ENCODE measurements at places on chromosomes 2 and 18.

- DNase-seq = no peak
Observed at GRCh38 chr2:46363535-46364170, 66.4 kb downstream of the EPAS1 start.

DNA sequence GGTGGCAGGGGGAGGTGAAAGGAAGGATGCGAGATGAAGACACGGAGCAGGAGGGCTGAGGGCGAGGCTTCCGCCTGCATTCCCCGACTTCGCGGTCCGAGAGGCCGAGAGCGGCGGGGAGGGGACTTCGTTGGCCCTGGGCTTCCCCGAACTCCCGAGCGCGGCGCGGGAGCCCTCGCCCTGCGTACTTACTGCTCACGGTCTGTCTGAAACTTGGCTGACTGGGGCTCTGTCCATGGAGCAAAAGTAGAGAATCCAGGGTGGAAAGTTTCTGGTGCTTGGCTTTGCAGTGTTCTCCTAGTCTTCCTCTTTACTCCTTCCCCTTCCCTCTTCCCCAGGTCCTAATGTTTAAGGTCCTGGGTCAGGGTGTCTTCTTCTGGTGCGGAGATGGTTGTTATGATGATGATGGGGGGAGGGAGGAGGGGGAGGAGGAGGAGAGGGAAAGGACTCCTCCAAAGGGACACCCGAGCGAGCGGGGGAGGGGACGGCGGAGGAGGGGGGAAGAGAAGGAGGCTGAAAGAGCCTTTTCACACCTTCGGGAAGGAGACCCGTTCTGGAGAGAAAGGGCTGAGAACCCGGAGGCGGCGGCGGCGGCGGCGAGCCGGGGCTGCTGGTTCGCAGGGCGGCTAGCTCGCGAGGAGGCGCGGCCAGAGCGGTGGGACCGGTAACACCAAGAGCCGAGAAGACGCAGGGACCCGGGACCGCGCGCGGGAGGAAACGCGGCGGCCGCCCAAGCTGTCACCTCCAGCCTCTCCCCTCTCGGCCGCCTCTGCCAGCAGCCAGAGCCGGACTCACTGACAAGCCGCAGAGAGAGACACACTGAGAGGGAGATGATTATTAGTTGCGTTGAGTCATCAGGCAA lies at the start of gene SATB2:
TSS of gene SATB2 (minus strand) at position 793 of the 862 bp plus-strand sequence. CDS start 1,902 bp downstream, outside the sequence.
- peak; percentile 13 for DNase-seq

GRCh38 chr2:30664761-30665358 lies 142.4 kb downstream of the CAPN13 start:
- DNase-seq = no peak

DNA sequence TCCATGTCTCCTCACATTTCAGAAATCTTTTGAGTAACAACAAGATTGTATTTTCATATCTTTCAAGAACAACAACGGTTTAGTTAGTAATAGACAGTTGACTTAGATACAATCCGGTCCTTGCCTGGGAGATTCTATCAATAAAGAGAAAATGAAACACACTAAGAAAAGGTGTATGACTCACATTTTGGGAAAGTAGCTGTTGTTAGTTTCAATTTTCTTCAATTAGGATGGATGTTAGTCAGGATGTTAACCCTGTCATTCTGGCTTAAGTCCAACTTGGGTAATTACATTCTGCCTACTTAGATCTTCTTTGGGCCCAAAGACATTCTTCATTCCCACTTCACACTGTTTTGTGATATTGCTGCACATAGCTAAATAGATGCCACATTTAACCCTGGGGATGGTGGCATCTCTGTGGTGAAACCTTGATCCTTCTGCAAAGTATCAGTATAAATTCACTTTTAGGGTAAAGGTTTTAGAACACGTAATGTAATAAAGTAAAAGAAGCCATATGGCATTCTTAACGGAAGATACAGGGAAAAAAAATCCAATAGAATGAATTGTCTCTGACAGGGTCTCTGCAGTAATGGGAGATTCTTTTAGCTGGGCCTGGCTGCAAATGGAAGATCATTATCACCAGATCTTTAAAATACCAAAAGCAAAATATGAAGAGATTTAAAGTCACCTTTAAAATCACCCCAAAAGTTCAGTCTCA lies 365.5 kb downstream of the FIGN start:
- no peak for DNase-seq

DNA sequence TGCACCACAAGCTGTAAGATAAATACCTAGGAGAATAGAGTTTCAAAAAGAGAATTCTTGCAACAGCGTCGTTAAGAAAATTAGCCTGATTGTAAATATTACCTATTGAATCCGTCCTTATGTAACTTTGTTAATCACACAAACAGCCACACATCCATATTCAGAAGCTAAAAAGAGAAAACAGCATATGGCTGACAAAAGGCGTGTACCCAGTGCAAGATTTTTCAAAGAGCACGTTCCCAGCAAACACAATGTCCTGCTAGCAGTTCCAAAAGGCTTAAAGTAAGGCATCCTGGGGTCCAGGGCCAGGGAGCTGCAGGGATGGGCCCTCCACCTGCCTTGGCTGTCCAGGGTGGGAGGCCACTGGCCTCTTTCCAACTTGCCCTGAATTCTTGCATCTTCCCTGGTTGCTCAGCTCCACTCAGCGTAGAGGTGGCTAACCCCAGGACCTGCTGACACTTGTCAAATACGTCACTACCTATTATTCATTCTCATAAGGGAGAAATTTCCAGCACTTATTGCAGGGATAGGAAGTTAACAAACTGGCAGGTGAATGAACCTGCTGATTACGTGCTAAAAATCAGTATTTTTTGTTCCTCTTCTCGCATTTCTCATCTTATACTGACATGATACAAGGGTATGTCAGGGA lies 102.1 kb upstream of the NEDD4L start:
- no peak for DNase-seq

GRCh38 chr18:39366656-39367055 lies 1801.1 kb upstream of the CELF4 start:
- no peak for DNase-seq

DNA sequence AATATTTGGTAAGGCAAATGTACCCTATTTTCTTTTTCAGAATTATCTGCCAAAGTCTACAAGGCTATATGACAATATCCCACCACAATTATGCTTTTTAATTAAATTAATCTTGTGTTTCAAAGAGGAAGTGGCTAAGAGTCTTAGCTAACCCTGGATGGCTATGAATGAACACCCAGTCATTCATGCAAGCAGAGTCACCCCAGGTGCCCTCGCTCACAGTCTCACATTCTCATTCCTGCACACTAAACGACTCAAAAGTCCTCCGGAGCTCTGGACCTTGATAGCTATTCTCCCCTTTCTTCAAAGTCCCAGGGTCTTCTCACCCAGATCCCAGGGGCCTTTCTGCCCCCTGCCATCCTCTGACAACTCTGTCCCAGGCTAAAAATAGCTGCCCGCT lies 42.1 kb upstream of the MRPL19 start:
- no peak for DNase-seq

GRCh38 chr2:10141736-10142639 lies 19.4 kb downstream of the RRM2 start:
- DNase-seq = no peak

DNA sequence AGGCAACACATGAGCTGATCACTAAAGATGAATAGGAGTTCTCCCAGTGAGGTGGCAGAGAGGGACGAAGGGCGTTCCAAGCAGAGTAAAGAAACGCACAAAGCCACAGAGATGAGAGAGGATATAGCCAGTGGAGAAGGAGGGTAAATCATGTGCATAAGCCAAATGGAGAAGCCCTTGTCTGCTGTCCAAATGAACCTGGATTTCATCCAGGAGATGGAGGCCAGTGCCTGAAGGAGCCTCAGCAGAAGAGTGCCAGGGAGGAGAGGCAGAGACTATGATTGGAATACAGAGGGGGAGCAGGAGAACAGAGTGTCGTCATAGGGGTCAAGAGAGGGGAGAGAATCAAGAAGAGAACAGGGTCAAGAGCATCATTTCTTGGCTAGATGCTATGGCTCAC lies 48.9 kb upstream of the STPG4 start:
- DNase-seq = no peak

DNA sequence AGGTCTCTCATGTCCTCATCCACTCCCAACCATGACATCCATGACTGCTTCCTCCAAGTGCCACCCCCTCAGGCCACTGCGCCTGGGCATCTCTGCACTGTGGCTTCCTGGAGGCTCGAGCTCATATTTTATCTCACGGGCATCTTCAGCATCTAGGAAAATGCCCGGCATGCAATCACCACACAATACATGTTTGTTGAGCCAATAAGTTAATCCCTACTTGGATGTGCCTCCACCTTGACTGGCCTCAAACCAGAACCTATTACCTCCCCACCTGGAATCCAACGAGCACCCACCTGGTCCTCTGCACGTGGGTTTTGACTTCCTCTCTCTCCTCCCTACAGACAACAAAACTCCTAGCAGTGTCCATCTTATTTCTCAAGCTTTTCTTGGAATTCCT lies 198.9 kb upstream of the REV1 start:
- DNase-seq = no peak

DNA sequence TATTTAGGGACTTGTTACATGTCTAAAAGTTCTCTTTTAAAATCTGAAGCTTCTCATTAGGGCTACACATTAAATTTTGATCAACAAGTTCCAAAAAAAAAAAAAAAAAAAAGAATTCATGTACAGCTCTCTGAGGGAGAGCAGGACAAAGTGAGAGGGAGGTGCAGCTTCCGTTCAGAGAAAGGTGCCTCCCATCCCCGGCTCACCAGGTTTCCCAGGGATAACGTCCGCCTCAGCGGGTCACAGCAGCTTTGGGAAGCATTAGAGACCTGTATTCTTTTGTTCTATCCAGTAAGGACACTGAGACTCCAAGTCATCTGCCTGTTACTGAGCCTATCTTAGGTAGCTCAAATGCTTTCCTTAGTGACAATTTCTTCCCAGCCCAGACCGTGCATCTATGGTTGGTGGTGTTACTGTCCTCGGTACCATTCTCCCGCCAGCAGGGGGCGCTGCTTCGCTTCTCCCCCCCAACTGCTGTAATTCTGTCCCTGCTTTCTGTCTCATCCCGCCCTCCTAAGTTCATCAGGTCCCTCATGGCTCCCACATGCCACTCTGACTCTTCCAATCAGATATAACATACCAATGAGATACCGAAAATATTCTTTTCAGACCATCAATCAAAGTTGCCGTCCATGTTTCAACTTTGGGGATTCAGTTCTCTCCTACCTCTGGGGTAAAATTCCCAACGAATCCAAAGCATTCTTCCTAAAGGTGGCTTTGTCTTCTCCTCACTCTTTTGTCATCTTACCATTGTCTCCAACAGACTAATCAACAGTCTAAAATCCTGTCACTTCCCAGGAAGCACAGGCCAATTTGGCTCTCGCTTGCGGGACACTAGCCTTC lies 466.5 kb downstream of the METTL4 start:
- DNase-seq = no peak

DNA sequence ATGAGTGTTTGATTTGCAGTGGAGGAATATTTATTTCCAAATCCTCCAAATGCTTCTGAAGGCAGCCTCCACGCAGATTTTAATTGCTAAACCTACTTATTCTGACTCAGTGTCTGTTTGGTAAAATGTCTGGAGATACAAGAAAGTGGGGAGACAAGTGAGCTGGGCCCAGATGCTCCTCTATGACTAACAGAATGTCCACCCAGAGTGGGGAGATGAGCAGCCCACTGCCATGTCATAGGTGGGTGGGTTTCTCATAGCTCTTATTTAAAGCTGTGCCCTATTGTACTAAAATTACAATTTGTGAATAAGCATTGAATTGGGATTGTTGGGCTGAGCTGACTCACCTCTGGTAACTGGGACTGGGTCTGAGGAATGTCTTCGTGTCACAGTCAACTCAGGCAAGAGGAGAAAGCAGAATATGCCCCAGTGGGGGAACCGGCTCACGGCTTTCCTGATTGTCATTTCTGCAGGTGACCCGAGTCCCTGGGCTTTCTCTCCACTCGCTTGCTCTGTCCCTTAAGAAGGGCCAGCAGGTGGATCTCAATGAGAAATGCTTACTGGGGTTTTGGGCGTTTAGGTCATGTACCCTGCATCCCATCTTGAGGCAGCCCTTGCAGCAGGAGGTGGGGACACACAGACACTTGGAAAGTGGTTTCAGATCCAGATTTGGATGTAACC lies 116.3 kb upstream of the SPRED2 start:
- DNase-seq = no peak

DNA sequence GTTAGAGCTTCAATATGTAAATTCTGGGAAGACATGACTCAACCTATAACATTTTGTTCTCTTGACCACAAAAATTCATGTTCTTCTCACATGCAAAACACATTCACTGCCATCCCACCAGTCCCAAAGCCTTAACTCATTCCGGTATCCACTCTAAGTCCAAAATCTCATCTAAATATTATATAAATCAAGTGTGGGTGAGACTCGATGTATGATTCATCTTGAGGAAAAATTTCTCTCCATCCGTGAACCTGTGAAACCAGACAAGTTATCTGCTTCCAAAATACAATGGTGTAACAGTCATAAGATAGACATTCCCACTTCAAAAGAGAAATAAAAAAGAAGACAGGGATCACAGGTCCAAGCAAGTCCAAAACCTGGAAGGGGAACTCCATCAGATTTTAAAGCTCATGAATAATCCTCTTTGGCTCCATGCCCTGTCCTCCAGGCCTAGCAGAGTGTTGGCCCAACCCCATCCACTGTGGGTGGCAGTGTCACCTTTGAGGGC lies 101.3 kb downstream of the RAD51AP2 start:
- DNase-seq = no peak

DNA sequence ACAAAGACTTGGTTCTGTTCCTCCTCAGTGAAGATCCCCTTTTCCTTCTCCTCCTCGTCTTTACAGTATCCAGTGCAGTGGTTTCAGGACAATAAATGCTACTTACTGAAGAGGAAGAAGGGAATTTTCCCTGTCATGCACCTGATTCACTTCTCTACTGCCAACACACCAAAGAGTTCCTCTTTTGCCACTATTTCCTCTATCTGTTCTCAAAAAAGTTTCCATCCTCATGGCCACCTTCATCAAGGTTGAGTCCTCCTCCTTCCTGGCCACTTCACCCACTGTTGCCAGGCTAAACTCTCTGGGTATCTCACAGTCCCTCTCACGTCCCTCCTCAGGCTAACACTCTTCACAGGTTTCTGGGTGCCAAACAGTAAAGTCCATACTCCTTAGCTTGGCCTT lies 41.7 kb downstream of the PLEKHM3 start:
- no peak for DNase-seq

DNA sequence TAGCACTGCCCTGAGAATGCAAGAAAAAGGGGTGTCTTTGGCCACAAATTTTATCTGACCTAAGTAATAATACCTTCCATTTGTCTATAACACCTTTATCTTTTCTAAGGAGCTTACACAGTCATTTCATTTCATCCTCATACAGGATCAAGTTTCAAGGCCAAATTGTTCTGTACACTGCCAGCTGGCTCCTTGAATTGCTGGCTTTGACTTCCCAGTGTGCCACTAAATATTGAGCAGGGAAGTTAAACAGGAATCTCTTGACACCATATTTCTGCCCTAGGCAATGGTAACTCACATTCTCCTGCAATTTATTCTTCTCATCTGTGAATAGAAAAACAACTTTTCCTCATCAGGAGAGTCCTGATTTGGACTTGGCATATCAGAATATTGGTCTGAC lies 195.1 kb upstream of the LRP1B start:
- no peak for DNase-seq

- no peak for DNase-seq
Observed at GRCh38 chr2:126663184-126663963, 7.4 kb downstream of the GYPC start.

DNA sequence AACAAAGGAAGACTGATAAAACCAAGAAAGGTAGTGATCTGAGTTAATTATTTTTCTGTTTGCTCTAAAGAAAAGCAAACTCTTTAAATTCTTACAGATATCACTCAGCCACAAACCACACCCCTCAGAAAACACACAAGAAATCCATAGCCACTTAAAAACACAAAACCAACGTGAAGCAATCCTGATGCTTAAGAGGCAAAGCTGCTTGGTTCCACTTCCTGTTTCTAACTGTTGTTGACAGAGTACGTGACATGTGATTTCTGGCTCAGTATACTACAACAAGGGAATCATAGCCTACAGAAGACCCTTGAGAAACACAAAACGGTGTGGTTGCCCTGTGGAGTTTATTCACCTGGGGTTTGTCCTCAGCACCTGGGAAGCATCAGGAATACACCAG lies 240.9 kb upstream of the APCDD1 start:
- DNase-seq = peak; percentile 19
